ENCODE measurements at places on chromosomes 13 and 19.

DNA sequence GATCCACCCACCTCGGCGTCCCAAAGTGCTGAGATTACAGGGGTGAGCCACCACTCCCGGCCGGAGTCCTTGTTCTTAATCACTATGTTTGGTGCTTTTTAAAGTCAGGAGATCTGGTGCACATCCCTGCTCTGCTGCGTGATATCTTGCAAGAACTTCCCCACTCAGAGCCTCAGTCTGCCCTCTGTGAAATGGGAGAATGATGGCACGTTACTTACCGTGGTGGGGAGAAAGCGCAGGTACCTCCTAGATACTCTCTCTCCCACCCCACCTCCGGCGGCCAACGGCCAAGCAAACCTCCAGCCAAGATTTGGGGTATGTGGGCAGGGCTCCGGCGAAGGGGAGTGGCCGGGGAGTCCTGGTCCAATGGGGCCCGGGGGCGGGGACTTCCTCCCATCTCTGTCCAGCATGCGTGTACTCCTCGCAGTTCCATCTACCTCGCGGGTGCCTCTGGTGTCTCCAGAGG is at the start of gene RYR1:
RYR1 (plus strand) TSS at position 424 of the 466 bp plus-strand sequence. CDS start 139 bp downstream, outside the sequence.
- no peak for DNase-seq

DNA sequence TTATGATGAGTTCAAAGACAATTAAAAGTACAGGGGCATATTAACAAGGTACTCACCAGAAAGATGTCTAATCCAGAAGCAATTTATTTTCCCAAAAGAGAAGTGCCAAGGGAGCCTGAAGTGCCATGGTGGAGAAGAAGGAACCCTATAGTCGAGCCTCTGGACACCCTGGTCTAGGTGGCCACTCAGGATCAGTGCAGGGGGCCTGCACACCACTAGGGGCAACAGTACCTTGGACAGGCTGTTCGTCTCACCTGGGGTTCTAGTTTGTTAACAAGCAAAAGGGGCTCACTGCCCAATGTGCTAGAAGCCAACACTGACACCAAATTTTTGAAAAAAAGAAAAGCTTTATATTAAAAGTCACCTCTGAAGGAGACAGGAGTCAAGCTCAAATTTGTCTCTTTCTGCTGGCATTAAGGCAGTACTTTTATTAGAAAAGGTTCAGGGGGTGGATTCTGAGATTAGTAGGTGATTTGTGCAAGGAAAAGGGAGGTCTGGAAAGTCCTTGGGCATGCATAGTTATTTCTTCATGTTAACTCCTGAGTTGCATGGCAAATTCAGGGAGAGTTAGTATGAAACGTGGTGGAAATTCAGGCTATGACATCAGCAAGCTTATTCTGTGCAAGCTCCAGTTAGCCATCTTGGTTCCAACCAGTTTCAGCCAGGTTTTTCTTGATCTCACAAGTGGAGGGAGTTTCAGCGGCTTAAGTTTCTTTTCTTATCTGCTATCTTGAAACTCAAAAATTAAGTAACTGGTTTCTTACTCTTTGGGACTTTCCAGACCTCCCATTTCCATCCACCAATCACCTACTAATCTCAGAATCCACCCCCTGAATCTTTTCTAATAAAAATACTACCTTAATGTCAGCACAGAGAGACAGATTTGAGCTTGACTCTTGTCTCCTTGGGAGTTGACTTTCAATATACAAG is 884 bp upstream of the CBY2 start:
- DNase-seq = no peak

DNA sequence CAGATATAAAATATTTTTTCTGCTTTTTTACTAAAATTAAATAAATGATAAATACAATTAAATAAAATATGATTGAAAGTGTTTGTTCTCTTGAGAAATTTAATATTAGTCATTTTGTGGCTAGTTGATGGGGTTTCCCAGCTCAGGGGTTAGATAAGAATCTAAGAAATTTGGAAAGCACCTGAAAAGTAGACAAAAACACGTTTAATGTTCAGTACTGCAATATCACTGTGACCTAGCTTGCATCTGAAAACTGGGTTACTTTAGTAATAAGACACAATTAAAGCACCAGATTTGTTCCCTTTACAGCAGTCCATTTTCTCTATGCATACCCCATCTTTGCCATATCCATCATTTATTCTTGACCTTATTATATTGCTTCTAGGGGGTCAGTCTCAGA is 1454.8 kb upstream of the SPRY2 start:
- no peak for DNase-seq

DNA sequence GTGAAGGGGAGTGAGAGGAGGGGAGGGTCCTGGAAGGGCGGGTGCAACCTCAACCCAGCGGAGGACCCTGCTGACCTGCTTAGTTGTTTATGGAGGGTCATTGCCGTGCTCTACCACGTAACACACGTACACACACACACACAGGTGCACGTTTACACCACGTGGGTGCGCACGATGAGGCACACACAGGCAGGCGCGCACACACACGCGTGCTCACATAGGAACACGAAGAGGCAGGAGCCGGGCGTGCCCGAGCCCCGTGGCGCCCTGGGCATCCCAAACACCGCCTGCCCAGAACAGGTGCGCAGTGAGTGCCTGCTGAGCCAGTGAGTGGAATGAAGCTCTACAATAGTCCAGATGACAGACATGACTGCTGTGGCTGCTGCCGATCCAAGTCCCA is 11.2 kb upstream of the MADCAM1 start:
- peak; percentile 12 for DNase-seq

GRCh38 chr19:38394488-38394887 is 6.0 kb downstream of the SPRED3 start:
- no peak for DNase-seq

GRCh38 chr13:112955956-112956355 is 13.1 kb upstream of the MCF2L start:
- DNase-seq = no peak

DNA sequence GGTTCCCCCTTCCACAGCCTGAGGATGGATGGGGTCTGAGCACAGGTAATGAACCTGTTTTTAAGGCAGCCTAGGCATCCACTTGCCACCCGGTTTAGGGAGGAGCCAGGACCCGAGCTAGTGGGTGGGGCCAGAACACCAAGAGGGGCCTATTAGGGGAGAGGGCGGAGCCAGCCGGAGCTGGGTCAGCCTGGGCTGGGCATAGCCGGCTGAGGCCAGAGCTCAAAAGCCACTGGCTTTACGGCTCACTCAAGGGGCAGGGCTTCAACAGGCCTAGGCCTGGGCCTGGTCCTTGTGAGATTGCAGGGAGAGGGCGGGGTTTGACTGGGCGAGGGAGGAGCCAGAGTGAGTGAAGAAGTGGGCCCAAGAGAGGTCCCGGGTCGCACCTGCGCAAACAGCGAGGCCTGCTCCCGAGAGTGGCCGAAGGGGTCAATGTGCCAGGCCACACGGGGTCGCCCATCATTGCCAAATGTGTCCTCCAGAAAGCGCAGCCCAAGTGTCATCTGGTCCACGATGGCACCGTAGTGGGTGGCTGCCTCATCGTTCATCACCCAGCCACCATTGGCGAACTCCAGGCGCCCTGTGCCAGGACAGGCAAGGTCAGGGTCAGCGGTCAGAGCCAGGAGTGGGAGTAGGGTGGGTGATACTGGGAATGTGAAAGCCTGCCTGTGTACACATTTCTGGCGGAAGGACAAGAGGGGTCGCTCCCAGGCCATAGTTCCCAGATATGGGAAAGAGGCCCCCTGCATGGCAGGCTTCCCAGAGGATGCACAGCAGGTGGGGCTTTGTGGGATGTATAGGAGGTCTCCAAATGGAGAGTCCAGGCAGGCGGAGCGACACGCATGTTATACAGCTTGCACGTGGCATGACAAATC is 1.9 kb downstream of the MAN2B1 start:
- DNase-seq = no peak

DNA sequence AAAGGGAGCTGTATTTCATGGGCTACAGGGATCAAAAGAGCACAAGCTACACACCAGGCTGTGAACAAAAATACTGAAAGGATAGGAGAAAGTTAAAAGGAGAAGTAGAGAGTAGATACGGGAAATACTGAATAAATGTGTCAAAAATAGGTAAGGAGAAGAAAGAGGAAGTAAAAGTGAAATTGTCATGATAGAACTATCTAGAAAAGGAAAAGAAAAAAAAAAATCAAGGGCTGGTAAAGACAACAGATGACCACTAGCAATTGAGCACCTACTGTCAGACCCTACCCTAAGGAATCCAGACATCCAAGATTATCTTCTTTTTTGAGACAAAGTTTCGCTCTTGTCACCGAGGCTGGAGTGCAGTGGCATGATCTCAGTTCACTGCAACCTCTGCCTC is 4.8 kb downstream of the RUBCNL start:
- no peak for DNase-seq

GRCh38 chr19:22604571-22605274 is 29.4 kb upstream of the ZNF492 start:
- DNase-seq = no peak

DNA sequence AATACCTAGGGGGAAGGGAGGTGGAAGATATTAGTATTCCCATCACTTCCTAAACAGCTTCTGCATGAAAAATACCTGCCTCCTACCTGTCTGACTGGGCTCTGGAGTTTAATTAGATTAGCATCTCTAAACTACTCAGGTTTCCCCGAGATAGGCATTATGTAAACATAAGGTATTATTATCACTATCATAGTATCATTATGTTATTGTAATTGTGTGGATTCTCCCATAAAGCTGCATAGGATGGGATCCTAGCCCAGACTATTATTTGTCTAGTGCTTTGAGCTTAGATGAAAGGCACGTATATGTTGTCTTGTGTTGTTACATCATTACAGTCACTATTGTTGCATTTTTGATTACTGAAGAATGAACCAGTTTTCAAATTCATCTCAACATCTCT is 115.2 kb upstream of the SOX21 start:
- no peak for DNase-seq

- no peak for DNase-seq
Observed at GRCh38 chr19:32104850-32105235, 240.6 kb upstream of the ZNF507 start.

GRCh38 chr19:46232029-46232428 is 2.5 kb downstream of the IGFL1 start:
- DNase-seq = no peak

GRCh38 chr13:114045113-114045735 is 71.3 kb upstream of the C13orf46 start:
- no peak for DNase-seq

DNA sequence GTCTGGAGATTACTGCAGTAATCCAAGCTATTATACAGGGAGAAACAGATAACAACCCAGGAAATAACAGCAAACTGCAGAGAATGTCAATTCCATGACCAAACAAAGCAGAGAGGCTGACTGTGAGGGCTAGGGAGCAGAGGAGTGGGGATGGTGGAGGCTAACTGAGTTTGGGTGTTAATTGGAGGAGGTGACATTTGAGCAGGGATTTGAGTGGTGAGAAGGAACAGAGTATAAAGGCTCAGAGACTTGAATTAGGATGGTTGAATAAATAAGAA is 3.1 kb downstream of the DMAC2 start:
- DNase-seq = no peak

DNA sequence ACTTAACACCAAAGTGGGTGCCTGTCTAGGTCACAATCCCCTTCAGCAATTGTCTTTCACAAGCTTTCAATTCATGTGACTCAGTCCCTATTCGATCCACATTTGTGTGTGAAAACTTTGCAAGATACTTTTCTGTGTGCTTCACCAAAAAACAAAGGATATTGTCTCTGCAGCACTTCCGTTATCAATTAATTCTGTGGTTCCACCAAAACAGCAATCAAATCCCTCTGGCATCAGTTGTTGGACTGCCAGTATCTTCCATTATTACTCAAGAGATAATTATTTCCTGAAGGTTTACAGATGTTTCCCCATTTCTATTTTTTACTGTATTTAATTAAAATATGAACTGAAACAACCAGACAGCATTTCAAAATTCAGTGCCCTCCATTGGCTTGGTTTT is 481.4 kb downstream of the SUCLA2 start:
- DNase-seq = no peak

DNA sequence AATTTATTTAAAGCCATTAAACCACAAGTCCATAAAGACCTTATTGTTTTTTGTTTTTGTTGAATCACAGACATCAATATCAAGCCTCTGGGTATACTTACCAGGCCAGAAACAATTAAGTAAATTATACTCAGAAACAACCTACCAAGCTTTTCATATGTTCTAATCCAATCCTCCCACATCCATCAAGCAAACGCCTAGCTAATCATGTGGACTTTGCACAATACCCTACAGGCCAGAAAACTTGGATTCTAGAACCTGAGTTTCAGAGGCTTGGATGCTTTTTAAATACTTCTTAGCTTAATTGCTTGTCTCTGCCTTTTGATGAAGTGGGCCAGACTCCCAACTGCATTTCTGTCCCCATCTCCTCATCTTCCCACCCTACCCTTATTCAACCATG is 39.9 kb downstream of the TGDS start:
- DNase-seq = no peak

DNA sequence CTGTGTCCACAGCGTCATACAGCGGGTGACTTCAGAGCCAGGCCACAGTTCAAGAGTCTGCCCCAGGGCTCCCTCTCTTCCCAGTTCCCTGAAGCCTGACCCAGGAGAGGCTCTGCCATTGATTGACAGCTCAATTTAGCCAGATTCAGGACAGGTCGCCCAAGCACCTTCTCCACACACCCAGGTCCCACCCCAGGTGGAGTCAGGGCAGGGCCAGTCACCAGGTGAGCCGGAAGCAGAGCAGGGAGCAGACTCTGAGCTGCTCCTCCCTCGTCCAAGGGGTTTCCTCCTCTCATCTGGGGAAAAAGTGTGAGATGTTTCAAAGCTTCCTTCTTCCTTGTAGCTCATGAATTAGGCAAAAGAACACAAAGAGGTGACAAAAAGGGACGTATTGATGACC is 5.6 kb downstream of the CEACAM7 start:
- DNase-seq = no peak

DNA sequence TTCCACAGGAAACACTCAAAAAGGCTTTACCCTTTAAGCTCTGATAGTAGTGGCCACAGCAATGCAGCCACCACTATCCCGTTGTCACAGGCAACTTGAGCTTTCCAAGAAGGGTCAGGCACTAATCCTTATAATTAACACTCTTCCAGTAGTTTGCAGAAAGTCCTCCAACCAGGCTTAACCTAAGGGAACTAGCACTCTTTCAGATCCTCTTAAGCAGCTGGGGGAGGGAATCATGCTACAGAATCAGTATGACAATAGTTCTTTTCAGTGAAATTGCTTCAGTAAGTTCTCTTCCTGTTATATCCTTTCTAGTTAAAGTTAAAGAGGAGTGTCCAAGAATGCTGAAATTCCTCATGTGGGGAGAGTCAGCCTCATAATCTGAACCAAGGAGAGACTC is 82.2 kb downstream of the TNFSF11 start:
- DNase-seq = no peak

Measured in NCI-H1694 treated with DMSO at 0.1 percent for 48 hours (cell line).